ENCODE measurements at places on chromosomes 3 and 15.
A peak's percentile ranks its signal among the peaks of the same experiment; 100 is the strongest.

DNA sequence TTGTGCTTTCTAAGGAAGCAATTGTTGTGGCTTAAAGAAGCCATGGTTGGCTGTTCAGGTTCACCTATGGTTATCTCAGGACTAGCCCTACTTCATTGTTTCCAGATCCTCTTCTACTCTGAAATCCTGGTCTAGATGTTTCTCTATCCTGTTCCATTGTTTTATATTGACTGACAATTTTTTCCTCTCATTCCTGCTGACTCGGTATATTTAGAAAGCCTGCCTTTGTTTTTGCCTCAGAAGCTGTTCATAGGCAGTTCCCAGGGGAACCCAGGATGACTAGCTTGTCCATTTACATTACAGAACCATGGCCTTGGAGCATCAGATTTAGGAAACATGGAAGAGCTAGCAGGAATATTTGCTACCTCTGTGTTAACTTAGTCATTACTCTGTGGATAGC, 64.0 kb downstream of the SLC9C1 start:
- no peak for DNase-seq

DNA sequence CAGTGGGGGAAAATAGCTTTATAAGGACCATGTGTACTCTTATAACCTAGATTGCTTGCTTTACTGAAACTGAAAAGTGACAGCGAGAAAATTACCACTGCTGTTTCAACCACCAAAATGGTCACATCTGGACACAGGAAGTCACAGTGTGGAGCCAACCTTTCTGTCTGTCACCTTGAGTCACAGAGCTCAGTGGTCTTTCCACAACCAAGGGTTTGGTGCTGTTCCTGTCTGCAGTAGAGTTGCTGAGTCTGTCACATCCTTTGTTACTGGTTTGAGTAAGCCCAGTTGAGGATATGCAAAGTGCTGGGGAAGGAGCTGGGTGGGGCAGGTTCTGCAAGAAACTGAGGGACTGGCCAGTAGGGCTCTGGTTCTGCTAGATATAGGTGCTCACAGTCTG, 139.1 kb upstream of the EIF1B start:
- DNase-seq, result no peak

- DNase-seq, result no peak
Measured at GRCh38 chr3:81580355-81580754, 181.1 kb downstream of the GBE1 start.

GRCh38 chr3:135352213-135352612, 557.2 kb downstream of the EPHB1 start:
- no peak for DNase-seq

DNA sequence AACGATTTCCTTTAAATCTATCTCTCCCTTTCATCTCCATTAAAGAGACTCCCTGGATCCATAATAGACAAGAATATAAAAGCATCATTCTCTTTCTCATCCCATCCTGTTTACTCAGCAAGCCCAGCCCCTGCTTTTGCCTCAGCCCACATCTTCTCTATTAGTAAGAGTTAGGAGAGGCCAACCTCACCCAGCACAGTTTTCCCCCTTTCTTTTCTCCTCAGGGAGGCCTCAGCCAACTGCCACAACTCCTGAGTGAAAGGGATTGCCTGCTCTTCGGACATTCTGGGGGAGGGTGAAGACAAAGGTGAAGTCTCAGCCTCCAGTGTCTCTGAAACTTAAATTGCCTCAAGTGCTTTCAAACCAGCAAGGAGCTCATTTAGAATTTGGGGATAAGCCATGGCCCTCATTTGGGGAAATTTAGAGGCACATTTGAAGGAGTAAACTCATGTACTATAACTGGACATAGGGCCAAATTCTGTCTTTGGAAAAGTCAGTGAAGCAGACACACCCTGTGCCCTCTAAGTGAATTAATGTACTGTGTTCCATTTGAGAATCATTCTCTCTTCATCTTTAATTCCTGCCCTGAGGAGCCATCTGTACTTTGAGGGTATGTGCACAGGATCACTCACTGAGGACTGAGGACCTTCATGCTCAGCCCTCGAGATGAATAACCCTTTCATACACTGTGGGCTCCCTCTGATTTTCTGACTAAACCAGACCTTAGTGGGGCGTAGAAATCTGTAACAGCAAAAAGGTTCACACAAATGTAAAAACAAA, 82.5 kb downstream of the SOX2 start:
- DNase-seq, result peak; percentile 5

- no peak for DNase-seq
Measured at GRCh38 chr3:64209866-64210621, 15.2 kb downstream of the PRICKLE2 start.

- DNase-seq, result peak; percentile 7
Measured at GRCh38 chr3:129346695-129347457, 68.2 kb downstream of the HMCES start.

GRCh38 chr3:44186111-44186672, 55.5 kb upstream of the TOPAZ1 start:
- no peak for DNase-seq

DNA sequence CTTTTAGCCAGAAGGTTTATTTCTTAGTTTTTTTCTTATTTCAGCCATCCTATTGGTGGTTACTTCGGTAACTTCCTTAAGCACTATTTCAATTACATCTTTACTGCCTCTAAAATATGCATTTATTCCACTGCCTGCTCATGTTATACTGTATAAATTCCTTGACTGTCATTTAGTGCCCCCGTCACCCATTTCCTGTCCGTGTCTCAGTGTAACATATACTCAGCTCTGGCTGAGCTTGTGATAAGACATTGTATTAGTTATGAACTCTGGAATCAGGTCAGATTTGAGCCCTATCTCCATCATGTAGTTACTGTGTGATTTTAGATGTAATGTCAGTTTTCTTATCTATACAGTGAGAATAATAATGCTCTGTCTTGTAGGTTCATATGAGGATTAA, 24.2 kb downstream of the PIAS1 start:
- no peak for DNase-seq

- no peak for DNase-seq
Measured at GRCh38 chr3:194991338-194991654, 279.7 kb downstream of the XXYLT1 start.

- DNase-seq, result no peak
Measured at GRCh38 chr3:129263161-129263910, 13.9 kb downstream of the COPG1 start.

GRCh38 chr3:13137941-13138832, 65.0 kb upstream of the IQSEC1 start:
- DNase-seq, result no peak

DNA sequence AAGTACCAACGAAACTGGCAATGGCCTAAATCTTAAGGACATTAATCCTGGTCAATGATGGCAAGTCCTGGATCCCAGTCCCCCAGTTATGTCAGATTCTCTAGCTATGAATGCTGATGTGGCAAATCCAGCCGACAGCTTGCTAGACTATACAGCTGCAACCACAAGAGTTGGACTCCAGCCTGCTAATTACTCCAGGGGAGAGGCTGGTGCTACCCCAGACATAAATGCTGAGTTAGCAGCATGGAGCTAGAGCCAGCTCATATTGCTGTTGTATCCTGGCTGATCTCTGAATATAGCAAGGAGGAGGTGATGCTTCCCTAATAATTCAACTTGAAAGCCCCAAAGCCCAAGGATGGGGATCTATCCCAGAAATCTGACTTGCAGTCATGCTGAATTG, 207.1 kb downstream of the LRRN1 start:
- DNase-seq, result no peak

DNA sequence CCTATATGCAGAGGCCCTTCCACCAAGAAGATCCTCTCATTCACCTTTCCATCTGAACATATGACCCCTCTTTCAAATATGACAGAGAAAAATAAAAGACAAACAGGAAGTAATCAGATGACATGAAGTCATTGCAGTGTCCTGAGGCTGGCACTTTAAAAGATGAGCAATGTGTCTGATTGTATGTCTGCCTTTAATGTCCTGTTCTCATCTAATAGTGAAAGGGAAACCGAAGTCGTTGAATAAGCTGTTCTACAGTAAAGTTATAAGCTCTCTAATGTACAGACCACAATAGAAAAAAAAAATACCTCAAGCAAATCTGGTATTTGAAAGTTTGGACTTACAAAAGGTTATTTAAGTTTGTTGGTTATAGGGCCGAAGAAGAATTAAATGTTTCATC, 243.0 kb downstream of the CLSTN2 start:
- DNase-seq, result no peak

All from fibroblast of skin of back (primary cell).